Left lung (tissue), 14 donors: ENCODE measurements at places on chromosomes 5 and 9. TPM values are rescaled to one million over a fixed set of nuclear protein-coding genes. Genes with fewer than 3 reads are reported as not detected.

The MAP1B gene
- 21.6 TPM for polyA plus RNA-seq

The ZNF618 gene
- 35.0 TPM for polyA plus RNA-seq

The PHF24 gene
- 0.31 TPM for polyA plus RNA-seq

The PDZD2 gene
- polyA plus RNA-seq: 17.0 TPM

The GPBP1 gene
- polyA plus RNA-seq: 151 TPM

The SLC6A7 gene
- polyA plus RNA-seq: not detected

The CER1 gene
- 0.31 TPM for polyA plus RNA-seq

The GRXCR2 gene
- polyA plus RNA-seq: not detected

The SAXO1 gene
- polyA plus RNA-seq: 0.17 TPM

The WNT8A gene
- not detected for polyA plus RNA-seq

The MELK gene
- 17.7 TPM for polyA plus RNA-seq

The NAIP gene
- polyA plus RNA-seq: 49.9 TPM

The FST gene
- polyA plus RNA-seq: 1.4 TPM

The PCDHB8 gene
- 2.9 TPM for polyA plus RNA-seq

The EQTN gene
- 0.99 TPM for polyA plus RNA-seq

The DMGDH gene
- polyA plus RNA-seq: 1.6 TPM

The OSTF1 gene
- polyA plus RNA-seq: 61.4 TPM
